ENCODE measurements at places on chromosomes 11 and 22. TPM values are rescaled to one million over a fixed set of nuclear protein-coding genes. Genes with fewer than 3 reads are reported as not detected.

CTSW gene
- not detected for total RNA-seq

APOL4 gene
- total RNA-seq: not detected

VWCE gene
- total RNA-seq: 0.39 TPM

SLC1A2 gene
- total RNA-seq: 0.32 TPM

CRACR2B gene
- 4.7 TPM for total RNA-seq

KRTAP5-1 gene
- total RNA-seq: not detected

RASSF10 gene
- total RNA-seq: 3.4 TPM

MLC1 gene
- 0.08 TPM for total RNA-seq

PHF21B gene
- total RNA-seq: 1.2 TPM

ELMOD1 gene
- total RNA-seq: 0.25 TPM

BTBD18 gene
- total RNA-seq: not detected

CASP1 gene
- not detected for total RNA-seq

MYO18B gene
- total RNA-seq: 0.15 TPM

PLA2G3 gene
- not detected for total RNA-seq

PATE2 gene
- total RNA-seq: not detected

IGLL1 gene
- total RNA-seq: not detected

TBCEL gene
- 5.5 TPM for total RNA-seq

PRSS23 gene
- total RNA-seq: 415 TPM

PKNOX2 gene
- total RNA-seq: not detected

HEPHL1 gene
- total RNA-seq: not detected

TBC1D10A gene
- 10.7 TPM for total RNA-seq

CADM1 gene
- 22.2 TPM for total RNA-seq

SORL1 gene
- 1.9 TPM for total RNA-seq

CCDC116 gene
- total RNA-seq: not detected

MGAT3 gene
- total RNA-seq: 0.20 TPM

PAK1 gene
- 22.4 TPM for total RNA-seq

SNRPD3 gene
- 294 TPM for total RNA-seq

ANAPC15 gene
- total RNA-seq: 88.9 TPM

LDHAL6A gene
- not detected for total RNA-seq

FBLN1 gene
- 46.6 TPM for total RNA-seq

LARGE2 gene
- 3.1 TPM for total RNA-seq

PATE4 gene
- not detected for total RNA-seq

MYO7A gene
- total RNA-seq: 1.5 TPM

OR4C13 gene
- not detected for total RNA-seq

All from A549 treated with ZK216348 at 1 μM for 4 hours (cell line).